ENCODE measurements at places on chromosomes 5 and 9.

DNA sequence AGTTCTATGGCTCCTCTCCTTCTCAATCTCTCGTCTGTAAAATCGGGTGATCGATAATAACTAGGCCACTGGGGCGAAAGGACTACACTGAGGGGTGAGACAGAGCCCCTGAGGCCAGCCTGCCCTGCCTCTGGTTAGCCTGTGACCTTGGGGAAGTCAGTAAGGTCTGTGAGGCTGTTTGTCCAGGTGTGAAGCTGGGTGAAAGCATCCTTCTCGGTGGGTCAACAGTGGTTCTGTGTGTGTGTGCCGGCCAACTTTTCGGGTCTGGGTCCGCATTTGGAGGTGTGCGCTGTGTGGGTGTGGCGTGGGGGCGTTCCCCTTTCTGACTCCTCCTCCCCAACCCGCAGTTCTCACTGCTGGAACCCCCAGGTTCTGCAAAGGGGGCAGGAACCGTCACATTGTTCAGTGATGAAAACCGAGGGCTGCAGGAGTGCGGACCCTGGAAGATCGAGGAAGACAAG lies 5.0 kb upstream of the RNF44 start:
- DNase-seq = no peak

DNA sequence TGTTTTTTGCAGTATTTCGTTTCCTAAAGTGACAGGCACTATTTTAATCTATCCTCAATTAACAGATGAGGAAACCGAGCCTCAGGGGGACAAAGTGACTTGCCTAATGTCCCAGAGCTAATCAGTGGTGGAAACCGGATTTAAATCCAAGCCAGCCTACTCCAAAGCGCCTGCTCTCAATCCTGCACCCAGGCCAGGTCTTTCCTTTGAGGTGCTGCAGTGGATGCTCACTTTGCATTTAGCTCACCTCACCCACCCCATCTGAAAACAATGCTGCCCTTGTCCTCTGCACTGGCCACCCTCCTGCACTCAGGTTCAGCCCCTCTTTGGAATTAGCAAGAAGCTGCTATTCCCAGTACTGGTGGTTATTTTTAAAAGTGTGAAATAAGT lies 16.0 kb downstream of the ANGPTL2 start:
- no peak for DNase-seq

DNA sequence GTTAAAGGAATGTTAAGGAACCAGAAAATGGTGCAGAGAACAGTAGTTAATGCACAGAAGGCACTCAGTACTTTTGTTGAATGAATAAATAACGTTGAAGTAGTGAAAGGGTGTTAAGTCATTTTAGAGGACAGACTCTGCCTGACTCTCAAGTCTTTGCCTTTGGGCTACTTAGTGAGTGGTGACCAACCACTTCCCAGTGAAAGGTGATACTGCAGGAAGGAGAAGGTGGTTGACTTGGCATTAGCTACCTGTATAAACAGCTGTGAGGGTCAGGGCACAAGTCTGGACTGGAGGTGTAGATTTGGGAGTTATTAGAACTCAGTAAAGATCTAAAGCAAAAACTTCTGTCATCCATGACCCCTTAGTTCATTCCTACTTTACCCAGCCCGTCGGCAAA lies 4.9 kb upstream of the SHB start:
- no peak for DNase-seq

DNA sequence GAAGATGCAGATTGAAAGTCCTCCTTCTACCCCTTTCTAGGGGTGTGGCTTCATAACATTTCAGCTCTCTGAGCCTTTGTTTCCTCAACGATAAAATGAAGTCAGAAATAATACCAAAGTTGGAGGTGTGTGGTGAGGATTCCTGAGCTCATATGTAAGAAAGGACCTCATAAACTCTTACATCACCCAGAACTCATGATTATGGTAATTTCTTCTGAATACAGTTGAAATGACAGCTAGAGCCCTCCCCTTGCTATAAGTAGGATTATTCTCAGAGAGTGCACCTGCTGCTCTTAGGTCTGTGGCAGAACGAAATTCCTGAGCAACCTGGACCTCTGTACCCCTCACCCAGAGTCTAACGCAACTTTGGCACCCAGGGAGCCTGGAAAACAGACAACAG lies 291.4 kb upstream of the KLF4 start:
- no peak for DNase-seq

- DNase-seq = no peak
Measured at GRCh38 chr9:69999315-69999714, 44.3 kb upstream of the MAMDC2 start.
